ENCODE measurements at places on chromosomes 2 and 18.

- DNase-seq = no peak
Observed at GRCh38 chr2:118269408-118270051, 181.3 kb downstream of the INSIG2 start.

DNA sequence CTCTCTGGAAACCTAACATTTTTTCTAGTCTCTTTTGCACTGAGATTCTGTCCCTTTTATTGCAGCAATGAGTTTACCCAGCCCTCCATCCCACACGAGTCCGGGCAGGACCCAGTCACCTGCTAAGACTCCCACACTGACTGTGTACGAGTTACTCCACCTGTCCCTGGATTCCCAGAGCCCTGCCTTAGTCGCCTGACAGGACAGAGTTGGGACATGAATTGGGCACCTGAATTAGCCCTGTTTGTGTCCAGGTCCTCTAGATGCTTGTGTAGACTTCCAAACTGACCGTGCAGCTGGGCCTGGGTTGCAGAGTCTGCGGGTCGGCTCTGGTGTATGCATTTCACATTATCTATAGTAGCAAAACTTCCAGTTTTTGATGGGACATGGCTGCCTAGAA is 238.7 kb downstream of the VAPA start:
- no peak for DNase-seq

GRCh38 chr2:226338825-226339224 is 460.8 kb downstream of the IRS1 start:
- no peak for DNase-seq

GRCh38 chr2:35651688-35652323 is 703.8 kb upstream of the CRIM1 start:
- DNase-seq = no peak

GRCh38 chr2:73070643-73071359 is 711 bp downstream of the SFXN5 start:
- peak; percentile 38 for DNase-seq

DNA sequence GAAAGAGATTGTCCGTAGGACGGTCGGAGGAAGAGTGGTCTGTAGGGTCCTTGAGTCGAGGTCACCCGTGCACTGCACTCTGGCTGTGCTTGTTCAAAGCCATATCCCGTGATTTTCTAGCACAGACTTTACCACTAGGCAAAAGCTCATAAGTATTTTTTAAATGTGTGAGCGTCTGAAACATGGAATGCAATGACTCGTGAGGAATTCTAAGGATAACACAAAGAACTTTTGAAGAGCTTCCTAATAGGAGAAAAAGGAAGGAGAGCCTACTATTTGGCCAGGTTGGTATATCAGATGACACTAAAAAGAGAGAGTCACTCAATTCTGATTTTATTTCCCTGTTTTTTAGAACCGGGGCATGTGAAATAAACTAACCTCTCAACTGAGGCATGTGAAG is 68.3 kb downstream of the CD28 start:
- DNase-seq = no peak

DNA sequence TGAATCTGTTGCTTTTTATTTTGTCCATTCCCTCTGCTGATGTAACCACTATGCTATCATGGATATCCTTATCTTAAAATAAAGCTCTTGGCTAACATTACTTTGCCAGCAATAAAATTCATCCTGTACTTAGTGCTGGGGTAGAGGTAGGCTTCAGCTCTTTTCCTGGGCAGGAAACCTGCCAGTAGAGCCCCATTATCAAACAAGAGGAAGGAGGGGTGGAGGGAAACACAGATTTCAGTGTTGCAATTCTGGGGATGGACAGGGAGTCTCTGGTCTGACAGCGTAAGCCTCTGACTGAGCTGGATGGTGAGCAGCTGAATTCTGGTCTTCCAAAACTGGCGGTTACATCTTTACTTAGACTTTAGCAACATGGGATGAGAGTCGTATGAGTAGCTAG is 47.5 kb downstream of the CASP8 start:
- DNase-seq = no peak

GRCh38 chr2:161438598-161438997 is 22.5 kb downstream of the TBR1 start:
- DNase-seq = no peak

DNA sequence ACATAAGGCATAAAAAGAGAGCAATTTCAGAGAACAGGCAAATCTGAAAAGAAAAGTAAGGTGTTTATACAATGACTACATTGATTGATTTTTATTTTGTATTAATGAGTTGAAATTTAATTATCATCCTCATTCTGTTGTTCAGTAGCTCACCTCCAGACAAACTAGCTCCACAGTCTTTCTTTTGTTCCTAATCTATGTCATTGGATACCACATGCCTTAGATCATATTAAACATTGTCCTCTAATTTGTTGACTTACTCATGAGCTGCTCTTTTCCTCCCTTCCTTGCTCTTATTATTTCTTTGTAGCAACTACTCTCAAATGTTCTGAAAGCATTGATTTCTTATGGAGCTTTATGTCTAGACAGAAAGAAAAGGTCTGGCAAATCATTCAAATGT is 185.5 kb upstream of the ZSWIM2 start:
- DNase-seq = no peak

GRCh38 chr18:23851470-23852002 is 162.3 kb downstream of the LAMA3 start:
- DNase-seq = no peak

DNA sequence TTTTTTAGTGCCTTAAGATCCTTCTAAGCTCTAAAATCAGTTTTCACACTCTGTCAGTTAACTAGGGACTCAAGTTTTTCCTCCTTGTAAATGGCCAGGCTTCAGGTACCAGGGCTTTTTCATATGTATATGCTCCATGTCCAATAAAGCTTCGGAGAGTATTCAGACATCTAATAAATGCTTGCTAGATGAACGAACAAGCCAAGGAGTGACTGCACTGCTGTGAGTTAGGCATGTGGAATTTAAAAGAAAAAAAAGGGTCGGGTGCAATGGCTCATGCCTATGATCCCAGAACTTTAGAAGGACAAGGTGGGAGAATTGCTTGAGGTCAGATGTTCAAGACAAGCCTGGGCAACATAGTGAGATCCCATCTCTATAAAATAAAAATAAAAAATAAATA is 81.9 kb downstream of the CDH2 start:
- no peak for DNase-seq

GRCh38 chr2:104847586-104848160 is 6.2 kb upstream of the POU3F3 start:
- no peak for DNase-seq

DNA sequence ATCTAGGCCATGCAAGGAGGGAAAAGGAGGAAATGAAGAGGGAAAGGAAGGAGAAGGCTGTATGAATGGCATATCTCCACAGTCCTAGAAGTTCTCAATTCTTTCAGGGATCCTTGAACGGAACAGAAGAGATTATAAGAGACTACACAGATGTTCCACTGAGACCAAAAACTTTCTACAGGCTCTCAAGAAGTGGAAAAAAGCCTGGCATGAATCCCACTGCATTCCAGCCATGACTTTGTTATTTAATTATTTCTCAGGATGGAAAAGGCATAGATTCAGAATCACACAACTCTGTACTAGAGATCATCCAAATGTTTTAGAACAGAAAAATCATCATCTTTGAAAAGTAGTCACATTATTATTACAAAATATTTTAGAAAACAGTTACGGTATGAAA is 131.7 kb upstream of the CDH20 start:
- no peak for DNase-seq

DNA sequence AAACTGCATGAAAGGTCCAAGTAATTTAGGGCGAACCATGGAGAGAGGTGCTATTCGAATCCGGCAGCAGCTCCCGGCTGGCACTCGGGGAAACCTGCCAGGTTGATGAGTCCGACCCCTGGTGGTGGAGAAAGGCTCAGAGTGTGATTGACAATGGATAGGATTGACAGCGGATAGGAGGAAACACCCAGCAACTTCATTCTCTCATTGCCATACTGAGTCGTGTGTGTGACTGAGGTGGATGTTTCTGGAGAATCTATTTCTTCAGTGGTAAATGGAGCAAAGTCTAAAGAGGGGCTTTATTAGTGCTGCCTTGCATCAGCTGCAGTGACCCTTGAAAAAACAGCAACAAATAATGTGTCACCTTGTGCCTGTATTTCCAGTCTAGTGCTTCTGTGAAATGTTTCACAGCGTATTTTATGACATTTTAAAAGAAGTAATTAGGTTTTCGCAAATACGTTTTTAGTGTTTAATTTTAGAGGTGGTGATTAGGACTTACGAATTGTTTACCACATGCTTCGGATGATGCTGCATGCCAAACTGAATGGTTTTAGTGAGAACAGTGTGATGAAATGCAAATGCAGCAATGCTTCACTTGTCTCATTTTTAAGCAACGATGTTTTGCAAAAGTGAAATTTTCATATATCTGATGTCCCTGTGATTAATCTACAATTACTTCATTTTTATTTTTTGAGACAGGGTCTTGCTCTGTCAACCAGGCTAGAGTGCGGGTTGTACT is 102.0 kb downstream of the DCDC2C start:
- DNase-seq = no peak

- DNase-seq = no peak
Observed at GRCh38 chr18:76388891-76389423, 106.1 kb downstream of the ZNF516 start.

DNA sequence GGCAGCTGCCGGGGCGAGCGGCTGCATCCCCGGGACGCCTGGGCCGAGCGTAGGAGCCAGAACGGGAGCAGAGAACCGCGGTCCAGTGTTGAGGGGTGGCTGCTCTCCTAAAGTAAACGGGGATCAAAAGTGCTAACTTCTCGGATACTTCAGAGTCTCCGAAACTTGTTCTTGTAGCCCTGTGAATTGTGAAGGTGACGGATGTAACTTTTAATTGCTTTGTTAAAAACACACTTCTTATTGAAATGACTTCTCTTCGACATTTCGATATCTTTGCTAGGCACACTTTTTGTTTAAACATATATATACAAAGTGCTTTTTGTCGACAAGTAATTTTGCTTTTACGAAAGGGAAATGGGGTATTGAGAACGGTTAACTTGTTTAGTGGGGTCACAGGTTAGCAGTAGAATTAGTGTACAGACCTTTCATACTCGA is 540 bp downstream of the ATP9B start:
- no peak for DNase-seq

GRCh38 chr18:3402982-3403451 is 47.0 kb upstream of the TGIF1 start:
- DNase-seq = no peak

GRCh38 chr2:199309411-199309810 is 148.3 kb downstream of the SATB2 start:
- DNase-seq = no peak

- DNase-seq = no peak
Observed at GRCh38 chr2:207571370-207571769, 41.6 kb downstream of the CREB1 start.

DNA sequence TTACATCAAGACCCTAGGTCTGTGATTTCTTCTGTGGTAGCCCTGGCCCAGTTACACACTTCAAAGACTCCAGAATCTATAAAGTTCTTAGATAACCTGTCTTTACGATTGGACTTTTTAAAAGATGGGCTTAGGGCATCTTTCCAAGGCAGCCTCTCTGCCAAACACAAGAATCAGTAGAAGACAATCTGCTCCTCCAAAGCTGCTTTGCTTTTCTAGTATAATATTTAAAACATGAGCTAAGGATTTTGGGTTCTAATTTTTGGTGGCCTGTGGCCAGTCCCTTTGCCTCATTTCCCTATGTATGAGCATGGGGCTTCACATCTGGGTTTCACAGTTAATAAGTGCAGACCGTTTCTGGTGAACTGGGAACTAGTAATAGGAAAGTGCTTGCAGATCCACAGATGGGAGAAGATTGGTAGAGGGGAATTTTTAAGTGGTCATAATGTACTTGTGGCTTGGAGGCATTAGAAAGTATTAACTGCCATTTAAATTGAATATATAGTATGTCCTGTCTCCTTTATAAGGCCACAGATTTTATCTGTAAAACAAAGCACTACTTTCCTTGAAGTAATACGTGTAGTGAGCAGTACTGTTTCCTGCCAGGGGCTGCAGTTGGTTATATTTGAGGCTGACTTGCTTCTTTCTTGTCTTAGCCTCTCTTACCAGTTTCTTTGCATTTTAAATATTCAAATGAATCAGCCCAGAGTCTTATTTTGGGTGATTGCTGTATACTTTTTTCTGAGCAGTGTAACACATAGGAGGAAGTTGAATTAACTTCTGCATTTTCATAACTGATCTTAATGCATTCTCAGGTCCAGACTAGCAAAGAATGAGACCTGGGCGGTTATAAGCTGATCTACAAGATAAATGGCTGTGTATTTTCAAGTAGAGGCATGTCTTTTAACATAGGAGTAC is 1.5 kb downstream of the ARPC2 start:
- DNase-seq = peak; percentile 71

DNA sequence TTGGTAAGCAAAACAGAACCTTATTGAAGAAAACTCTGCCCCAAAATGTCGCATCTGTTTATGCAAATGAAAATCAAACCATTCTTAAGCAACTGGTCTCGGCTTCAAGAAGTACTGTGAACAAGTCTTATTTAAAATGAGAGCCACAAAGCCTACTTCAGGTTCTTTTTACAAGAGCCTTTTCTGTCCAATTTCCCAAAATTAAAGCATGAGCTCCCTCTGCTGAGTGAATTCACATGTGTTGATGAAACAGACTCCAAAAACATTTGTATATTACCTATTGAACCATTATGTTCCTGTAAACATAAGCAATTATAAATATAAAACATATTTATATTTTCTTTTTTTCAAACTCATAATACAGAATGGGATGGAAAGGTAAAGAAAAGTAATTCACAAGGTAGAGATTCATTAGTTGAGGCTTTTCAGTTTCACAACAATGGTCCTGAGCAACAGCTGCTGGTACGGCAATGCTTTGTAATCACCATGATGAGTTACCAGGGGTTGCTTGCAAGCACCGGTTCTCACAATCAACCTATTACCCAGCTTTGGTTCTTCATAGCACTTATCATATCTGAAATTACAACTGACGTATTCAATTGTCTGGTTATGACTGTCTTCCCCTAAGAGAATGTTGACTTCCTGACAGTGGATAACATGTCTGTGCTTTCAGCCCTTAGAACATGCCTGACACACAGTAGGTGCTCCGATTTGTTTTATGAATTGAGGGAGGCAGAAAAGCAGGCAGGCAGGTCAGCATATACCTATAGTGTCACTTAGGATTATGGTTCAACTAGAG is 108.4 kb upstream of the BZW1 start:
- DNase-seq = peak; percentile 25

GRCh38 chr2:233818639-233819621 is 35.4 kb downstream of the HJURP start:
- DNase-seq = no peak

DNA sequence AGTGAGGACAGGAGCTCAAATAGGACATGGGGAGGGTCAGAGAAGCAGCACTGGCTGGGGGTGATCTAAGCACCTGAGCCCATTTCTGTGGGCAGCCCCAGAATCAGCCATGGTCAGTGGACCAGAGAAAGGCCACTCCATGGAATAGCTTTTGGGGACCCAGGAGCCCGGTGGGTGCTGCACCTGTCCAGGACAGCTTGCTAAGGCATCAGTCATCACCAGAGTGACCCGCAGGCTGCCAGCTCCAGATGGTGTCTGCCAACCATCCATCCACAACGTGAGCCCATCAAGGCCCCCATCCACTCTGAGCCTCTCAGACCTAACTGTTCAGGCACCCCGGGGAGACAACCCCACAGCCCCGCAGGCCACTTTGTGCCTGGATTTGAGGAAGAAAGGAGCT is 23.6 kb upstream of the COL6A3 start:
- DNase-seq = no peak

- peak; percentile 41 for DNase-seq
Observed at GRCh38 chr2:29196792-29197788, 81.9 kb downstream of the CLIP4 start.

- DNase-seq = no peak
Observed at GRCh38 chr2:183993052-183993451, 605.3 kb upstream of the ZNF804A start.

- DNase-seq = no peak
Observed at GRCh38 chr2:37283207-37283606, 41.4 kb downstream of the PRKD3 start.
